NCI-H345 (cell line): ENCODE measurements at places on chromosomes 5 and 9.

GRCh38 chr5:113340537-113340936 is 94.3 kb downstream of the TSSK1B start:
- DNase-seq, result no peak

DNA sequence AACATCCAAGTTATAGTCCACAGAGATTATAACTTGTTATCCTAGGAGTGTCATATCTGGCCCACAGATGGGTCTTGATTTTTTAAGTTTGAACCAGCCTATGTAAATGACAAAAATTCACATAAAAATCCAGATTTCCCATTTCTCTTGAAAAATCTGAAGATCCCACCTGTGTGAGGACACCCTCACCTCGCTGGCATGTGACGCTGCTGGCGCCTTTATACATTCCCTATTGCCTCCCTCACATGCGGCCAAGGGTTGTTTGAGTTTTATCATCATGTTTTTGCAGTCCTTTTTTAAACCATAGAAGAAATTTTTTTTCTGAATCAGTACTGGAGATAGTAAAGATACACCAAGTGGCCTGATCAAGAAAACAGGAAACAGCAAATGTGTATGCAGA is 25.9 kb upstream of the PPP1R2B start:
- no peak for DNase-seq

DNA sequence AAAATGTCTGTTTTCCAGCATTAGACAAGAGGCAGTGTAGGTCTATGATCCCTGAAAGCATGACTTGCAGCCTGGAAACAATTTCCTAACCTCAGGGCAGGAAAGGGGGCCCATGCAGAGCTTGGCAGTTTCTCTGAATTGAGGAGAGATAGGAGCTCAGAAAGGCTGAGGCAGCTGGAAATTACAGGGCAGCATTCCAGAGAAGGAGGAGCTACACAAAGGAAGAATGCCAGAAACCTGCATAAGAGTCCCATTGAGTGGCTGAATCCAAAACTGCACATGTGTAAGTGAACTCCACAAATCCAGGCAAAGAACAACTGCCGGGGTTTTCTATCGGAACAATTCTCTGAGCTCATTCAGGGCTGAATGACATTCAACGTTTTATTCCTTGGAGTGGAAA is 346.8 kb downstream of the PIK3R1 start:
- DNase-seq, result peak; percentile 49

DNA sequence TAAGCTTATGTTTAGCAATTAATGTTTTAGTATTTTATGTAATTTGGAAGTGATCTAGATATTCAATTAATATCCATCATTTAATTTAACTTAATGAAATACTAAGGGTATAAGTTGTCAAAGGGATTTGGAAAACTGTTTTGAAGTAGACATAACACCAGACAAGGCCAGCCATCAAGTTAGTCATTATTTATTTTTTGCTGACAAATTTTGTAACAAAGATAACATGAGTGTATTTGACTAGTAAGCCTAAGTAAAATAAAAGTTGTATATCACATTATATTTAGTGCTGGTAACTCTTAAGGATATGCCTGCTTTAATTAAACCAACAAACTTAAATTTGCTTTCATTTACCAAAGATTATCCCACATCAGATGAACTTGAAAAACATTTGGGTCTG is 125.9 kb upstream of the TNFAIP8 start:
- DNase-seq, result no peak

GRCh38 chr9:135085830-135086546 is 1.5 kb upstream of the OLFM1 start:
- peak; percentile 84 for DNase-seq

DNA sequence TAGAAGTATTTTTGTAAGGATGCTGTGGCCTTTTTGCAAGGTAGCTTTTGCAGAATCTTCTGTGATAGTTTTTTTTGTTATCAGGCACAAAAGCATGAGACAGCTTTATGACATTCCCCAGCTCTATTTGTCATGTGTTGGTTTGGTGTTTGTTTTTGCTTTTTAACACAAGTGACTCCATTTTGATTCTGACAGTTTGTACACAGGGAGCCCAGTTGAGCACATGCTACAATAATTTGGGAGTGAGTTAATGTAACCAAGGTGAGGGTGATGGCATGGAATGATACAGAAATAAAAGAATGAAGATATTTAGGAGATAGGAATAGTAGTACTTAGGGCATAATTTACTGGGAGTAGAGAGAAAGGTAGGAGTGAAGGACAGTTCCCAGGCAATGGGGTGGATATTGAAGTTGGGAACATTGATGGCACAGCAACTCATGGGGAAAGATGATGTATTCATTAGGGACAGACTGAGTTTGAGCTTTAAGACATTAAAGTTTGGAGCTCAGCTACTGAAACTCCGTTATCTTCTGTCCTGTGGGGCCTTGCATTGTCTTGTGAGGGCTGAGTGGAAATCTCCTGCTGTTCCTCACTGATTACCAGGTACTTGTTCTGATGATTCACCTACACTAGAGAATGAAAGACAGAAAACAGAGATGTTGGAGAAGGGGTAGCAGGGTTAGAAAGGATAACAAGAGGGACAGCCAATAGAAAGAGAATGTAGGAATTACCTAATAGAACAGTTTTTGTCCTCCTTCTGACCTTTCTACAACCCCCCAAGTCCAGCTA is 88.3 kb upstream of the CCDC112 start:
- peak; percentile 4 for DNase-seq

- no peak for DNase-seq
Observed at GRCh38 chr5:143396353-143396940, 7.0 kb downstream of the NR3C1 start.

DNA sequence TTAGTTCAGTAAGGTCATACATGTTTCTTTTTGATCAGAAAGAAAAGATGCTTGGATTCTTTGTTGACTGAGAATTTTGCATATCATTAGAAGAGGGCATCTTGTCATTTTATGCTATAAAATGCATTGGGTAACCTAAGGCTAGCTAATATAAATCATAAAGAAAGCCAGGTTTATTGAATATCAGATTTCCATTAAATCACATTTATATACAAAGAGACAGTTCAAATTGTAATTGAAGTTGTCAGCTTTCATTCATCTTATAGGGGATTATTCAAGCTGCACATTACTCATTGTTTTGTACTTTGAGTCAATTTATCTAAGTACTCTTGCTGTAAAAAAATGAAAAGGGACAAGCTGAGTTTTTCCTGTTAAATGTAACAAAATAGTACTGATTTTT is 259.1 kb upstream of the CDH12 start:
- no peak for DNase-seq

- DNase-seq, result peak; percentile 19
Observed at GRCh38 chr9:88949425-88949824, 41.8 kb upstream of the S1PR3 start.
